Cerebellar nuclear complex (tissue), 1 donor: ENCODE measurements at places on chromosomes 11 and 22.

- DNase-seq: peak; percentile 29
Observed at GRCh38 chr11:117094776-117095175, 3.5 kb downstream of the SIK3 start.

DNA sequence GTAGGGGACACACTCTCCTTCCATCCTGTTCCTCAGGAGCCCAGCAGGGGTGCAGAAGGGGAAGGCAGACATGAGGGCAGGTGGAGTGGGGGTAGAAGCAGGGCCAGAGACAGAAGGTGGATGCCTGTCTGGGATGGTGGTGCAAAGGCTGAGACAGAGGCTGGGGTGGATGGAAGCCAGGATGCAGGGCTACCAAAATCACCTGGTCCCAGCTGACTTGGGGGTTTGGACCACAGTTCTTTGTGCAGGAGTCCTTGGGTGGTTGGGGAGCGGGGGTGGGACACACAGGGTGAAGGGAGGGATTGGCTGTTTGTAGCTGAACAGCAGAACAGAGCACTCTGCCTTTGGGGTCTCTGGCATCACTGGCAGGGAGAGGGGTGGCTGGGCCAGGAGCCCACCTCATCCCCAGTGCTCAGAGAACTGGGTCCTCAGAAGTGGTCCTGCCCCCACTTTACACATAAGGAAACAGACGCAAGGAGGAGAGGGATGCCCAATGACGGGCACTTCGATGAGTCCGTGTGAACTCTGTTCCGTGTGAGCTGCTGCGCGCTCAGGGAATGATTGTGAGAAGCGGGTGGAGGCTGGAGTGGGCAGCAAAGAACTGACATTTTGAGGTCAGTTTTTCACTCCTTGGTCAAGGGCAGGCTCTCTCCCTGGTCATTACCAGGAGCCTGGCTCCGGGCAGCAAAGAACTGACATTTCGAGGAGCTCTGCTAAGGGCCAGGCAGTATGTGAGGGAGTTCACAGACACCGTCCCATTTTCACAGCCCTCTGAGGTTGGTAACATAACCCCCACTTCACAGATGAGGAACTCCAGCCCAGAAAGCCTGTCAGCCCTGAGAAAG lies 1.9 kb downstream of the TAGLN start:
- DNase-seq: no peak

DNA sequence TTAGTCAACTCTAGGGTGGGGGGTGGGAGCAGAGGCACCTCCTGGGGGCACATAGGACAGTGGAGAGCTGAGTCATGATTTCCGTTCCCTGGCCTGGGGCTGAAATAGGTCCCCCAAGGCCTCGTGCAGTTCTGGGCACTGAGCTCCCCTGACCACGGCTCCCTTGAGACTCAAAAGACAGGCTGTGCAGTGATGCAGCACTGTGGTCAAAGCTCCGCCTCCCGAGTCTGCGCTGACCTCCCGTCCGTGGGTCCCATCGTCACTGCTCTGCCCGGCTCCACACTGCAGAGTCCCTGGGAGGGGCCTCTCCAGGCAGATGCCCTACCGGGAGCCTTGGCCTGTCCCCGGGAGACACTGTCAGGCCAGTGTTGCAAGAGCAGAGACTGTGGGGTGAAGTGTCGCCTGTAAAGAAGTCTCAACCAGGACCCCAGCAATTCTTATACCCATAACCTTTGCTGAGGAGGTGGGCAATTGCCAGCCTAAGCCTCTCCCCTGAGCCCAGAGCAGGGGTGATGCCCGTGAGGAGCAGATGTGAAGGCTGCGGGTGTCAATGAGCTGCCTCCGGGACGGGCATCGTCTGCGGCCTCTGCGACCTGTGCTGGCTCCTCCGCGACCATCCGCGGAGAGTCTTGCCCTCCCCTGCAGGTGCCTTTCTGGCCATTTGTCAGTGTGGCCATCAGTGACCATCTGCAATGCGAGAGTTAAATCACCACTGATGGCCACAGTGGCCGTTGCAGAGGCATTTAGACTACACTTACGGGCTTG lies 877.3 kb downstream of the BRD1 start:
- DNase-seq: no peak

- DNase-seq: no peak
Observed at GRCh38 chr11:17469998-17470397, 6.6 kb downstream of the ABCC8 start.

GRCh38 chr11:112231952-112232351 lies 5.7 kb downstream of the PTS start:
- no peak for DNase-seq

GRCh38 chr22:35575116-35575748 lies 34.6 kb downstream of the RASD2 start:
- DNase-seq: no peak

GRCh38 chr11:11983427-11983826 lies 25.0 kb downstream of the DKK3 start:
- DNase-seq: no peak

GRCh38 chr11:132772703-132773545 lies 759.4 kb downstream of the OPCML start:
- no peak for DNase-seq

- DNase-seq: no peak
Observed at GRCh38 chr11:29656597-29656996, 360.2 kb downstream of the KCNA4 start.

- DNase-seq: no peak
Observed at GRCh38 chr11:35134403-35135148, 4.4 kb upstream of the CD44 start.

DNA sequence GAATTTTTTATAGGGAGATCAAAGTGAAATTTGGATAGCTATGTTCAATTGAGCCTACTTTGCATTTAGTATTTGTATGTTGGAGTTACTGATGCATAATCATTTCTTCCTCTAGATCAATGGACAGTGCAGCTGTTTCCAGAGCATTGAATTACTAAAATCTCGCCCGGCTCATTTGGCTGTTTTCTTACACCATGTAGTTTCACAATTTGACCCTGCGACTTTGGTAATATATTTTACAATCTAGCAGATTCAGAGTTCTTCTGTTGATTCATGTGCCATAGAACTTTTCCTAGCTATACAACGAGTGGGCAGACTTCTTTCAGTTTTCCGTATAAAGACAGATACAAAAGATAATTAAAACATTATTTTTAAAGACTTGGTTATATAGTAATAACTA lies 70.0 kb upstream of the GRIK4 start:
- DNase-seq: no peak

DNA sequence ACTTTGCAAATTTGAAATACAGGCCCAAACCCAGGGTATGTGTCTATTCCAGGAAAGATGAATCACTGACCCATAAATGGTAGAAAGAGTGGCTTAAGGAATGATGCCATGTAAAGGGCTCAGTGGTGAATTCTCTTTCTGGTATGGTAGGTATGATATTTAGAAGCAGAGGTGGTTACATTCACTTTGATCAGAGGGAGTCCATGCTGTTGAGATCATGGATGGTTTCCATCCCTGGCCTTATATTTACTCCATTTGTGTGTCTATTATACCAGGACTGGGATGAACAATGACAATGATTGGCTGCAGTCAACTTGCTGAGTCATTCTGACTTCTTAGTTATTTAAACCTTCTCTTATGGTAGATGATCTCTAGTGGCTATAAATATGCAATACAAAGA lies 419.8 kb upstream of the LRRC4C start:
- DNase-seq: no peak

DNA sequence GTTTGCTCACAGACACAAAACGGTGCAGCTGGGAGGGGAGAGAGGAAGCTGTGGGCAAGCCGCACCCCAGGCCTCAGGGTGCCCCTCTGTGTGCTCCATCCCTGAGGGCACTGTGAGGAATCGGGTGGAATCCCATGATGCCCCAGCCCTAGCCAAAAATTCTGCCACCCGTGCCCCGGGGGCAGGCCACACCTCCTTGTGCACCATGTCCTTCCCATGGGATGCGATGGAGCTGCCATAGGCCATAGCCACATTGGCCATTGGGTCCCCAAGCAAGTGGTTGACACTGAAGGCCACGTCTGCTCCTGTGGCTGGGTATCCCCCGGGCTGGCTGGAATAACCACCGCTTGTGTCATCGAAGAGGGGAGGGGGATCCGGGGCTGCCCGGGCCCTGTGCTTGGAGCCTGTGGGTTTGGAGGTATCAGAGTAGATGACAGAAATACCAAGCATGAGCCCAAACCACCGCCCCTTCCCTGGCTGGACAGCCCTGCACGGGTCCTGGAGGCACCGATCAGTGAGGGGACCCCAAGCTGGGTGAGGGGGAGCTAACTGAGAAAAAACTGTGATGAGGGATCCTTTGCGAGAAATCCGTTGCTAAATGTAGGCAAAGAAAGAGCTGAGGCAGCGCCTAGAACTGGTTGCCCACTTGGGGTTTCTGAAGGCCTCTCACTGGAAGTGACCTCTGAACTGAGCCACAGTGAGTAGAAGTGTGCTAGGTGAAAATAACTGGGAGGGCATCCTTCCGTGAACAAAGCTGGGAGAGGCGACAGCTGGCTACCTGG lies 863 bp downstream of the YIF1A start:
- no peak for DNase-seq

GRCh38 chr11:122071709-122072202 lies 44.3 kb downstream of the BLID start:
- DNase-seq: no peak
